ENCODE measurements at places on chromosomes 5 and 9.

DNA sequence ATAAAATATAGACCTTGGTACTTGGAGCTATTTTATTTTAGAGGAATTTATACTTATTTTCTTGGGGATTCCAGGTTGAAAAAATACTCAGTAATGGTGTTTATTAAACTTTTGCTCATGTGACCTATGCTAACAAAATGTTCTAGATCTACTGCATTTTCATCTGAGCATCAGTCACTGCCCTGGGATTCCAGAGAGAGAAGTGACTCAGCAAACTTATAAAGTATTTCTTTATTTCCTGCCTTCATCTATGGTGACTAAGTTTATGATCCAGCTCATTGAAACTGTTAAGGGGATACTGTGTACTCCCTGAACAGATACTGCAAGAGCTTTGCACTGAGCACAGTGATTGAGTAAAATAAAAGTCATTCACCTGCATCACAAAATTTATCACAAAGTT, 298.5 kb upstream of the CDH18 start:
- no peak for DNase-seq

DNA sequence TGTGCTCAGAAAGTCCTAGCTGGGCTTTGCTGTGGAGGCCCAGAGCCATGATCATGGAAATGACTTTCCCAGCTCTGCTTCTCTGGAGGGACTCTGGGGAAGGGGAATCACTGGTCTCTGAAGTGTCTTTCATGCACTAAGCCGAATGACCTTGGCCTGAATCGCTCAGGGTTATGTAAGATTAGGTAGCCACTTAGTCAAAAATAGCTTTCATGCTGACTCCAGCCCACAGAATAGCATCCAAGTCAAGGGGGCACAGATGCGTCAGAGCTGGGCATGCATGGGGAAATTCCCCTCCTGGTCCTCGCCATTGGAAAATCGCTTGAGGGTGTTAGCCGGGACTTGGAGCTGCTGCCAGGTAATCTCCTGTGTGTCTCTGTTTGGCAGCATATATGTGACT, 36.1 kb upstream of the PPARGC1B start:
- no peak for DNase-seq

GRCh38 chr5:147699496-147700088, 82.9 kb downstream of the JAKMIP2 start:
- DNase-seq, result no peak

- DNase-seq, result no peak
Observed at GRCh38 chr5:120449501-120449900, 14.6 kb upstream of the PRR16 start.

- DNase-seq, result no peak
Observed at GRCh38 chr5:173354645-173355044, 26.4 kb upstream of the STC2 start.

DNA sequence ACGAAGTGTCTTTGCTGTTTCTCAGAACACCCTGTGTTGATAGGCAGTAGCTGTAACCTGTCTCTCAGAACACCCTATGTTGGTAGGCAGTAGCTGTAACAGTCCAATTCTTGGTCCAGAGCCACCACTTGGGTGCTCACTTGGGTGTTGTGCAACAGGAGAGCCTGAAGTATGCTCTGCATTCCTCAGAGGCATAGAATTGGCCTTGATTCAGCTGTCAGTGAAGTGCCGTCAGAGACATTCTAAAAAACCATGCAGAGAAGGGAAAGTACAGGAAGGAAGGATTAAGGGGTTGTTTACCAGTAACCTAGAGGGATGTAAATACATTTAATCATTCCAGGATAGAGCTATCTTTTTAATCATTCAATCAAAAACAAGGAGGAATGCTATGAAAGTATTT, 231.2 kb downstream of the ARRDC3 start:
- DNase-seq, result no peak

DNA sequence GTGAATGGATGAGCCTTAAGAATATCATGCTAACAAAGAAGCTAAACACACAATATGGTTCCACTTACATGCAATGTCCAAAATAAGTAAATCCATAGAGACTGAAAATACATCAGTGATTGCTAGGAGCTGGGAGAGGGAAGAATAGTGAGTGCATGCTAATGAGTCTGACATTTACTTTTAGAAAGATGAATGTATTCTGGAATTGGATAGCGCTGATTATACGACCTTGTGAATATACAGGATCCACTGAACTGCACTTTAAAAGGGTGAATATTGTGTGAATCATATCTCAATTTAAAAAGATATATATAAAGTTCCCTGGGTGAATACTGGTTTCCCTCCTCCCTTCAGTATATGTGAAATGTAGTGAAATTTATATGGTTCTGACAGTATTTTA, 46.2 kb downstream of the LOX start:
- DNase-seq, result no peak

DNA sequence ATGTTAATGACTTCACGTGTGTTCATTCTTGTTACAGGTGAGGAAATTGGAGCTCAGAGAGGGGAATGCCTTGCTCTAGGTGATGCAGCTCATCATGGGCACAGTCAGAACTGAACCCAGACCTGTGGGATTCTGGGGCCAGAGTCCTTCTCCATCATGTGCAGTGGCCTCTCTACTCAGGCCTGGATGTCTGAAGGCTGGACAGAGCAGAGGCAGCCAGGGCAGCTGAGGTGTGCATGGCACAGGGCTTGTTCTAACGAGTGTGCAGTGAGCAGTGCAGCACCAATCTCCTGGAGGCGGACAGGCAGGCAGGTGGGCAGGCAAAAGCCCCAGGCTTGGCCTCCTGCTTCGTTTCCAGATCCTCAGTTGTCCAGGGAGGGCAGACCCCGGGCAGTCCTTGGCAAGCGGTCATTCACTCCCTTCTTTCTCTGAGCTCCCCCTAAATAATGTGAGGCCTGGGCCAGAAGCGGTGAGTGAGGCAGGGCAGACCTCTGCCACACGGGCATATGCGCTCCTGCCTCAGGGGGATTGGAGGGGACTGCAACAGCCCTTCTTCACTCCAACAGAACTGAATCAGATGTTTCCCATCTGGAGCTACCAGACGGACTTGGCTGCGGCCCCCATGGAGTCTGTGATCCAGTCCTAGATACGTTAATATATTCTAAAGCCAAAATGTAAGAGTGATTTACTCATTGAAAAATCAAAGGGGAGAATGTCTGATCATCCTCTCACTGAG, 68.7 kb upstream of the FSTL4 start:
- DNase-seq, result no peak

- DNase-seq, result no peak
Observed at GRCh38 chr9:32570262-32570661, 2.7 kb downstream of the NDUFB6 start.

DNA sequence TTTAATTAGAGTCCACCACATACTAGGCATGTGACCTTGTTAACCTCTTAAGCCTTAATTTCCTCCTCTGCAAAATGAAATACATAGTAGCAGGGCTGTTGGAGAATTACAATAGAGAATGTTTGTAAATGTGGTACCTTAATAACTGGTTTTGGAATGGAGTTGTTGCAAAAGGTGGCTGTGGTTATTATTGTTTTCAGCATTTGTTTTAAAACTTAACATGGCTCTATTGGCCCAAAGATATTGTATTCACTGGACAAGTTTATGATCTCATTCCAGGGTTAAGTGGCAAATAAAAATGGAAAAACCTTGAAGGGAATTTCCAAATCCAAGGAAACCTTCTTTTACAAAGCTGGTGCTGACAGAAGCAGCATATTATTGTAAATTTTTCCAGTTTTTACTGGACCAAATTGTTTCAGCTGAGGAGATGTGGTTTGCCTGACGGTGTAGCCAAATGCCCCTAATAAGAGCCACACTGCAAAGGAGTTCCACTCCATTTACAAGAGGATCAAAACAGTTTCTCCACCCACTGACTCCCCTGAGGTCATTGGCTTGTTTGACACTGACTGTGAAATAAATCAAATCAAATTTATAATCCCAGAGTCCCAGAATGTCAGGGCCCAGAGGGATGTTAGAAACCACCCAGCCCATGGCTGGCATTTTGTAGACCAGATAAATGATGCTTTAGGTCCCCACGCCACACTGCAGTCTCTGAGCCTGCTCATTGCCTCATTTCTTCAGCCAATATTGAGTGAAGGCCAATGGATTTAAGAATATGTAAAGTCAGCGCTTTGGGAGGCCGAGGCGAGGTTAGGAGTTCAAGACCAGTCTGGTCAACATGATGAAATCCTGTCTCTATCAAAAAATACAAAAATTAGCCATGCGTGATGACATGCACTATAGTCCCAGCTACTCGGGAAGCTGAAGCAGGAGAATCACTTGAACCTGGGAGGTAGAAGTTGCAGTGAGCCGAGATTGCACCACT, 45.2 kb downstream of the ADRA1B start:
- DNase-seq, result no peak

DNA sequence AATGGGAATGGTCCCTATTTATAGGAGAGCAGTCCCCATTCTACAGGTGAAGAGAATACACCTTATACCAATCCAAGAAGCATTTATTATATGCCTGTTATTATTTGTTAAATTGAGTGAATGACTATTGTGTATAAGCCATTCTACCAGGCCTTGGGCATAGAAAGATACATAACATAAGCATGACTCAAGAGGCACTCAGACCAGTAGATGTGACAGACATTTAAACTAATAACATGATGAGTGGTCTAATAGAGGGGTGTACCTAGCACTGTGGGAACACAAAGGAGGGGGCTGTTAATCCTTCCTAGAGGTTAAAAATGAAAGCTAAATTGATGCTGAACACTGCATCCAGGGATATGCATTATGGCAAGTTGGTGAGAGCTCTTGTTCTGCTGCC, 145.0 kb upstream of the TNC start:
- no peak for DNase-seq

DNA sequence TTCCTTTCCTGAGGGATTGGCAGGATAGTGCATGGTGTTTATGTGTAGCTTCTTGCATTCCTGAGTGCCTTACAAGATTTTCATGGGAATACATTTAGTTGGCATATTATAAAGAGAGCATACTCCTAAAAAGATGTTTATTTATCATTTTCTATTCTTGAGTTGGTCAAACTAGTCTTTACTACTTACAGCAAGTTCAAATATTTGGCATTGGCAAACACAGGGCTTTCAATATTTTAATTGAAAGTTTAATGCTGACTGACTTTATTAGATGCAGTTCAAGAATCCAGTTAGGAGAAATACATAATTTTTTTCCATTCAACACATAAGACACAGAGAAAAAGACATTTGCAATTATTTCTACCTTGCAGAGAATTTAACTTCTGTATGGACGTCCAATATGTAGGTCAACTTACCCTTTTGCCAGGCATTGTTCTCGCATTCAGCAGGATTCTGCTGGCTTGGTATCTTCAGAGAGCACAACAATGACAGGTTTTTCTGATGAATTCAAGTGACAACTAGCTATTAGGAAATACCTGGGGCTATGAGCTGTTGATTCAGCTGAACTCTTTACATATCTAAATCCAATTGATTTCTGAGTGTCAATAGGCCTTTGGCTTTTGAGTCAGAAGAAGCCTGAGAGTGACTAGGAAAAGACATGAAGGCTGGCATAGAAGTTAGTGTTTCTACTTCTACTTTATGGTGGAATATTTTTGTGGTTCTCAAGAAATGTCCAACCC, 129.6 kb downstream of the LURAP1L start:
- DNase-seq, result no peak

DNA sequence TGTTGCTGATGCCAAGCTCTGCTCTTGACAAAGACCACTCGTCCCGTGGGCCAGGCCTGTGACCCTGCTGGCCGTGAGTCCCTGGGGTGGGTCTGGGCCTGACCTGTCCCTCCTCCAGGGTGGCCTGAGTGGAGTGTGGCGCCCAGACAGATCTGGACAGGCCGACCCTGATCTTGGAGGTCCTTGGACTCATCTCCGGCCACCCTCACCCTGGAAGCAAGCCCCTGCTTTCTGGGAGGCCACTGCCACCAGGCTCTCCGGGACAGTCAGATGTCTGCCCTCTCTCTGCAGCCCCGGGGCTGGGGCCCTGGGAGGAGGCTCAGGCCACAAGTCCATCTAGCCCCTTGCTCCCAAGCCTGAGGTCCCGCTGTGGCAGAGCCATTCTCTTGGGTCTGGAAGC, 31.2 kb upstream of the TMEM250 start:
- DNase-seq, result no peak

DNA sequence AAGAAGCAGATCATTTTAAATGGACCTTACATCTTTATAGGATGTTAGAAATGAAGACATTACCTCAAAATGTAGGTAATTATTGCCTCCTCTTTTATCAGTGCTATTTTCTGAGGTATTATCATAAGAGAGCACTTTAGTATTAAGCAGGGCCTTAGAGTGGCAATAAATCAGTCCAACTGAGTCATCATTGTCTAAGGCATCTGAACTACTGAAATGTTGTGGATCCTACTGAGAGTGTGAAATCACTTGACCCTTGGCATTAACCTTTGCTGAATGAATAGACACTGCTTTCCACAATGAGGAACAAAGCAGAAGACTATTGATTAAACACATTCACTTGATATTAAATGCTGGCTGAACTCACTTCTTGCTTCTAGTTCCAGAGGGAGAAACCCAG, 224.6 kb upstream of the ARRDC3 start:
- no peak for DNase-seq
